Activated T-helper 1 cell treated with Interleukin-2 at 50 U/mL for 16 hours (primary cell): ENCODE measurements at places on chromosomes 1 and 21.

DNA sequence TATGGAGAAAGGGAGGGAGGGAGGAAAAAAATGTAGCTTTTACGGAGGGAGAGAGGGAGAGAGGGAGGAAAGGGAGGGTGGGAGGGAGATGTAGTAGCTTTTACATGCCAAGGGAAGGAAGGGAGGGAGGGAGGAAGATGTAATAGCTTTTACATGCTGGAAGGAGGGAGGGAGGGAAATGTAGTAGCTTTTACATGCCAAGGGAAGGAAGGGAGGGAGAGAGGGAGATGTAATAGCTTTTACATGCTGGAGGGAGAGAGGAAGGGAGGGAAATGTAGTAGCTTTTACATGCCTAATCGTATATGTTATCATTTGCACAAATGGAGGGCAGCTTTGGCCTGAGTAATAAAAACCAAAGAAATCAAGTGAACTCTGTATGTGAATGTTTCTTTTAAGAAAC lies 35.6 kb downstream of the EEIG2 start:
- DNase-seq = no peak

GRCh38 chr1:112713466-112714312 lies 1.4 kb downstream of the PPM1J start:
- no peak for DNase-seq

DNA sequence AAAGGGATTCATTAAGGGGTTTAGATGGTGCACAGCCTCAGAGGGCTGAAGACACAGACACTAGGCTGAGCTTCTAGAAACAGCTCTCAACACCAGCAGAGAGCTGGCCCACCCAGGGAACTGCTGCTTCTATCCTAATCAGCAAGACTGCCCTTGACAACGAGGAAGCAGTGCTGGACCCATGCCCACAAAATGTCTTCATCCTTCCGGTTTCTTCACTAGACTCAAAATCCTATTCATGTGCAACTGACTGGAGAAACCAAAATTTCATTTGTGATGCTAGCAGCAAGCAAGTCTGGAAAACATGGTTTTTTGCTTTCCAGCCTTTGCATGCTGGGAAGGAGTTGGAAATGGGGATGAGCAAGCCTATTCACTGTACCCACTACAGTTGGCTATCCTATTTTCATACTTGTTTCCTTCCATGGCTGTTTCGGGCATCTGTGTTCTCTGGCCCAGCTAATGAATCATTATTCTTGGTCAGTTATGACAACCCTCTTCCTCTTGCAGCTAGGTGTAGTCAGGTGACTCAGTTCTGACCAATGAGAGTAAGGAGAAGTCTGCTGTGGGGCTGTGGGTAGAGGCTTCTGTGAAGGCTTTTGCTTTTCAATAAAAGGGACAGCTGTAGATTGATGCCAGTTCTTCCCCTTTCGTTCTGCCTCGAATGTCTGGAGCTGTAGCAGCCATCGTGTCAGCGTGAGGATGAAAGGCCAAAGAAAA lies 14.6 kb upstream of the TMEM61 start:
- no peak for DNase-seq

DNA sequence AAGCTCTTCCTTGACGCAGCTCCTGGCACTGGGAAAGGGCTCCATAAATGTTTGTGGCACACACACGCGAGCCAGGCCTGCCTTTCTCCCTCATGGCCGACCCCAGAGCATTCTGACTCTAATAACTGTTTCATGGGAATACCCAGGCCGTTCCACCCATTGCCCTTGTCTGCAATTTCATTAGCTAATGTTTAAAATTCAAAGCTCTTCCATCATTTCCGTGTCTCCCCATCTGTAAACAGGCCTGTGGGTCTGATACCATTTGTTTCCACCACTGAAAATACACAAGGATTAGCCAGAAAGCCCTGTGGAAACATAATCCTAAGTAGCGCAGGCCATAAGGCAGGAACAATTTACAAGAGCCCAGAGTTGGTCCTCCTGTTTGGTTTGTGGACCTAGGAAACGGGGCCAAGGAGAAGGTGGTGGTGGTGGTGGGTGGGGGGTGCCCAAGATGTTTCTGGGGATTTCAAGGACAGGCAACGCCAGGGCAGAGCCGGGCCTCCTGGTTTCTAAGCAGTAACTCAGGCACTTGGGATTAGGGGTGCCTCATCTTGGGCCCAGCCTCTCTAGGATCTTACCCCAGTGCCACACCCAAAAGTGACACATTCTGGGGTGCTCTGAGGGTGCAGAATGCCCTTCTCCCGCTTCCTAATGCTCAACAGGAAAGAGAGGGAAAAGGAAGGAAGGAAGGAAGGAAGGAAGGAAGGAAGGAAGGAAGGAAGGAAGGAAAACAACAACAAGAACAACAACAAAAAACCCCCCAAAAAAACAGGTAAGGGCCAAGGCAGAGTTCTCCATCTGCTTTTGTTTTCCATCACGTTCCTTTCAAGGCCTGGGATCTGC lies 79.4 kb downstream of the SSBP3 start:
- DNase-seq = no peak
